Stimulated activated CD8-positive, alpha-beta memory T cell treated with anti-CD3 and anti-CD28 coated beads, Interleukin-15, amount 100 ng/mL, for 4 hours (primary cell): ENCODE measurements at places on chromosomes 4 and X.

- DNase-seq, result no peak
These were observed 415.2 kb upstream of the NR3C2 start for GRCh38 chr4:148857239-148857972.

DNA sequence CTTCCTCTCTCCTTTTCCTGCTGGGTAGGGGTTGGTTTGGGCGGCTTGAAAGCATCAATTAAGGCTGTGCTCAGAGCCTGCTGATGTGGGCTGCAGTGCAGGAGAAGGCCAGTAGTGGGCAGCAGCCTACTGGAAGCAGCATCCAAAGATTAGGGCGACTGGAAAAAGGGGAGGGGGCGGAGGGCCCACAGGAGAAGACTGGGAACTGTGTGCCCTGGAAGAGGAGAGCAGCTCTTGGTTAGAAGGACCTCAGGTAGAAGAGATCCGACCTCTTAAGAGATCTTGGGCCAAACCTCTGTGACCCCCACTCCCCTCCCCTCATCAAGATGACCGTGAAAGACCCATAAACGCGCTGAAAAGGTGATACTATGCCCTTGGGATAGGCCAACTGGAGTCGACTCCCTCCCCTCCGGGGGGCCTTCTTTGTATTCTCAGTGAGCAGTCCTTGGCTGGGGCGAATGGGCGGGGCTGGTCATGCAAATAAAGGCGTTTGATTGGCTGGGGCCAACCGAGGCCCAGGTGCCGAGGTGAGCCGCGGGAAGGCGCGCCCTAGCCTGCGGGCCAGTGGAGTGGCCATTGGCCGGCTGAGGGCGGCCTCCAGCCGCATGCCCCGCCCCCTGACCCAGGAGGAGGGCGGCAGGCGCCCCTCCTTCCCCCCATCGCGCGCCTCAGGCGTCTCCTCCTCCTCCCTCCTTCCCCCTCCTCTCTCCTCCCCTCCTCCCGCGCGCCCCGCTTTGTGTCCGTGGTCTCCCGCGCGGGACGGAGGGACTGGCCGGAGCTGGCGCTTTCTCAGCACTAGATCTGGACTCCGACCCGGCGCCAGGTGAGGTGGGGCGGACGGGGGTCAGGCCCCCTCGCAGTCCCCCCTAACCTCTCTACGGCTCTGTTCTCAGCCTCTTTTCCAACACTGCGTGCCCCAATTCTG, 10.1 kb downstream of the DLG3 start:
- no peak for DNase-seq

DNA sequence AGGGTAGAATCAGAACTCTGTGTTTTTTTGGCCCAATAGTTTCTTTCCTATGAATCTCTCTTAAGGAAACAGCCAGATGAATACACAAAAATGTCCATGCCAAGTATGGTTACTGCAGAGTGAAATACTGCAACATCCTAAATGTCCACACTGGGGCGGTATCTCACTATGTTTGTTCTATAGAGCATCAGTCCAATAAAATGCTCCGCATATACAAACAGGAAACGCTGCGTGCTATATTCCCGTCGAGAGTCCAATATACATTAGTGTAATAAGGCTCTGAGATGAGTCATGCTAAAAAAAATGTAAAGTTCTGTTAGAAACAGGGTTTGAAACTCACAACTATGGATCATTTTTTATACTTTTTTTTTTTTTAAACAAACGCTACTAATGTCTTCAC, 72.9 kb upstream of the ENOX2 start:
- DNase-seq, result no peak

DNA sequence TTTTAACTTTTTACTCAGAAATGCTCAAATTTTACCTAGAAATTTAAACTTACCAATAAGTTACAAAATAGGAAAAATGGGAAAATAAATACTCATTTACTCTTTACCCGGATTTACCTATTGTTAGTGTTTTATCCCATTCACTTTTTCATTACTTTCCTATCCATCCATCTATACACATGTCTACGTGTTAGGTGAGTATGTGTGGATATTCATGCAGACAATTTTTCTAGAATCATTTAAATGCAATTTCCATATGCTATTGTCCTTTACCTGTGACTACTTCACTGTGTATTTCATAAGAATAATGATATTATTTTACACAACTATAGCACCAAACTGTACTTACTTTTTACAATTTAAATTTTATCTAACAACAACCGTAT, 896.6 kb upstream of the INTU start:
- DNase-seq, result no peak
